ENCODE measurements at places on chromosomes 6 and 20.

DNA sequence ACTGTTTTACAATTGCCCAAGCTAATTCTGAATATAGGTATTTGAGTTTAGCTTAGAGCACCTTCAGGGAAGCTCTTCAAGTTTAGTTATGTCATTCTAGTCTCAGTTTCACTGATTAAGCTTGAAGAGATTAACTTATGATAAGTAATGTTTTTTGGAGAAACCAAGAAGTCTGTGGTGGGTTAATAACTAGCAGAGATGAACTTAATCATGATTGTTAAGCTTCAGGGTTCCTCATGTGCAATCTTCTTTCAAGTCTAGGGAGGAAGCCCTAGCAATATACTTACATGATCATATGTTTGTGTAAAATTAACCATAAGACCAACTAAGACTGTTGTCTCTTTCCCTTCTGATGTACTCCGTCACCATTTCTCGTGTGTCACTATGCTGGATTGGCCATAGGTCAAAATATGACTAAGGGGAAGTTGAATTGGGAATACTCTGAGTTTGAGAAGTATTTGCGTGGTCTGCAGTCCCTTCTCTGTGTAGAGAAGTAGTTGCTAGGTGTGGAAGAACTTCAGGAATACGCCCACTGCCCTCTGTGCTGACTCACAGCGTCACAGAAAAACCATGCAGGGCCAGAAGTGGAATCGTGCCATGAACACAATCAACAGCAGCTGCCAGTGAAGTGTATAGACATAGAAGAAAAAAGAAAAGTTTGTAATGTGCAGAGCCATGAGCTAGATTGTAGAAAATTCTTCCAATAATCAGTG is 88.3 kb downstream of the SH3BGRL2 start:
- no peak for DNase-seq

GRCh38 chr6:13513626-13514502 is 26.5 kb upstream of the GFOD1 start:
- no peak for DNase-seq

DNA sequence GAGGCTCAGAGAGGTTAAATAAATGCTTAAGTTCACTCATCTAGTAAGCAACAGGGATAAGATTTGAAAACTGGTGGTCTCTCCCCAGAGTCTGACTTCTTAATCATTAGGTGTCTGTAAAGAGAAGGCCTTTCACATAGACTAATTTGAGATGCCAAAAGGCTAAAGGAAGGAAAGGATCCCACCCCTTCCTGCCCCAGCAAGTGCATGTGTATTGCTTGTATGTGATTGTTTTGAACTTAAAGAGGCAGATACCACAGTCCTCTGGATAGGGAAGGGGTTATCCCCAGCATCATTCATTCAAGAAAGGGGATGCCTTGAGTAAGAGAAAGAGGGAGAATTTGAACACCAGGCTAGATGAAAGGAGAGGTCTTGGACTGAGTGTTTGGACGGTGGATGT is 192.0 kb downstream of the OGFRL1 start:
- DNase-seq, result no peak

- DNase-seq, result no peak
These were observed 350.9 kb upstream of the PRND start for GRCh38 chr20:4370851-4371250.

DNA sequence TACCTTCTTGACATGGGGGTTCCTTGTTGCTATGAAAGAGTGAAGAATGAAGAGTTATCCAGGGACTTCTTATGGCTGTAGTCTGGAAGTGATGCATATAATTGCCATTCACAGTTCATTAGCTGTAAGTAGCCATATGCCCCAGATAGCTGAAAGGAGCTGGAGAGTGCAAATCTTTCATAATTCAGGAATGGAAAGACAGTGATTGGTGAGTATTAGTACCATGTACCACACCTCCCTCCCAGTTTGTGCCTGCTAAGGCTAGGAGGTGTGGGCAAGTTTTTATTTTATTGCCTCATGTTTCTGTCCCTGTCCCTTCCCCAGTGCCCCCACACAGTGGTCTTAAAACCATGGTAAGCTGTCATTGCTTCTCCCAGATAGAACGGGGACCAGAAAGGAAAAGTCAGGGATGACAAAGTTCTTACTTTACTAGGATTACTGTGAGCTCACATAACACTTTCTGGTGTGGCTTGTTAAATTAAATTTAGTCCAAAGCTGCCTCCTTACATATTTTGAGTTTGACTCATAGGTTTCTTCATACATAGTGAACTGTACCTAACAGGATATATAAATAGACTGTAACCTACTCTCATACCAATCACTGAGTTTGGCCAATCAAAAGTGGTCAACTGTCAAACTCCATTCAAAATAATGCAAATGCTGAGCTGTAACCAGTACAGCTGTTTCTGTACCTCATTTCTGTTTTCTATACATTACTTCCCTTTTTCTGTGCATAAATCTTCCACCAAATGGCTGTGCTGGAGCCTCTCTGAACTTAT is 119.4 kb downstream of the RFPL4B start:
- no peak for DNase-seq

- DNase-seq, result no peak
These were observed 15.7 kb upstream of the HLA-C start for GRCh38 chr6:31287619-31288018.

DNA sequence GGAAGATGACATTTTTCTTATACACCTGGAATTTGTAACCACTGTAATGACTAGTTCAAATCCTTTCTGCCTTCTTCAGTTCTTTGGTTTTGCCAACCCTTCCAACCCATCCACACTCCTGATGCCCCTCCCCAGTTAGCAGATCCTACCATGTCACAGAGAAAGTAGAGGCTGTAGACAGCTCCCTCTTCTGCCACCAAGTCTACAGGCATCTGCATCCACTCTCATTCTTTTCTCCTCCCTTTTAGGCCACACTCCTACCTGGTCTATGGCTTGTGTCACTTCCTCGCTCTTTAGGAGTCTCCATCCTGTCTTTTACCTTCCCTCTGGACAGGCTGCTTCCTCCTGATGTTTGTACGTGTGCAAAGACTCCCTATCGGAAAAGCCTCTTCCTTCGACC is 13.5 kb upstream of the STK38 start:
- no peak for DNase-seq

DNA sequence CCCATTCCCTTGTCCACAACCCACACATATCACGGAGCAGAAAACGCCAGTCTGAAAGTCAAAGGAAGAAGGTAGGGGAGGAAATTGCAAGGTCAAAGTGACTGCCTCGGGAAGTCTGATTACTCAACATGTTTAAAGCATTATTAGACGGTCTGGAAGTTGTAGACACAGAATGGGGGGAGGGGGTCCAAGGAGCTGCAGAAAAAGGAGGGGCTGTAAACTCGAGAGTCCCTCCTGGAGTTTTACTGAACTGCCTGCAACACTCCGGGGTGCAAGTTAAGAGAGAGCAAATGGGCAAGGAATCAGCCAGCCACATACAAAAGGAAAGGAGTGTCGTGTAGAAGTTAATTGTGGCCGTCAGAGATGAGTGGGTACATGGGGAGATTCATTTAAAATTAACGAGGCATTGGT is 417.7 kb upstream of the JARID2 start:
- DNase-seq, result no peak

- DNase-seq, result no peak
These were observed 497.2 kb downstream of the BCKDHB start for GRCh38 chr6:80603679-80604078.

- no peak for DNase-seq
These were observed 16.5 kb upstream of the MLIP start for GRCh38 chr6:54094786-54095185.

DNA sequence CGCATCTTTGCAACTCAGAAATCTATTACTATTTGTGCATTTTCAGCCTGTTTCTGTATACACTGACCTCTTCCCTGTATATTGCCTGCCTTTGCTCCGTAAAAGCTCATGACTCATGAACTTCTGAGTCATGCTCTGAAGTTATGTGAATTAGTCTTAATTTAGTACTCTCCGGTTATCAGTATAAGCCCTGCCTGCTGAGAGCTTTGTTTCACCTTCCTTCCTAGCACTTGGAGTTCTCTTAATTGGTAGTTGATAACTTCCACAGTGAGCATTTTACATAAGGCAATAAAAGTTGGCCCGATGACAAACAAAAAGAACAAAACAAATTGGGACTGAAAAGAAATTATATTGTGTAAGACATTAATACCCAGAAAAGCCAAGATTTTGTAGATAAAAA is 231.4 kb downstream of the GJA1 start:
- no peak for DNase-seq

GRCh38 chr6:90811596-90812226 is 224.8 kb upstream of the MAP3K7 start:
- no peak for DNase-seq

- no peak for DNase-seq
These were observed 151.2 kb downstream of the ELOVL4 start for GRCh38 chr6:79796197-79796596.

GRCh38 chr6:144335914-144336313 is 50.8 kb downstream of the UTRN start:
- DNase-seq, result no peak

DNA sequence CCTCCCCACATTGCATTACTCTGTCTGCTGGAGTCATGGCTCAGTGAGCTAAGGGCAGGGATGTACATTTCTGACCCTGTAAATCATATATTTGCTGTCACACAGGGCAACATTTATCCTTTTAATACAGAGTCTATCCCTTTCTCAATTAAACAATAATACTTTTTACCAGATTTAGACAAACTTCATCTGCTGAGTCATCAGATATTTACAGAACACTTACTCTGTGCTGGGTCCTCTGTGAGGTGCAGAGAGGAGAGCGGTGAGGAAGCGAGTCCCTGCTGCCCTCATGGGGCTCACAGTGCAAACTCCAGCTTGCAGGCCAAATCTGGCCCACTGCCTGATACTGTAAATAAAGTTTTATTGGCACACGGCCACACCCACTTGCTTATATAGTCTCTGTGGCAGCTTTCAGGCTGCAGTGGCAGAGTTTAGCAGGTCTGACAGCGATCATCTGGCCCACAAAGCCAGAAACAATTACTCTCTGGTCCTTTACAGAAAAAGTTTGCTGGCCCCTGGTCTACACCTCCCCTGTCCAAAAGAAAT is 144.5 kb downstream of the CDH26 start:
- DNase-seq, result no peak

- no peak for DNase-seq
These were observed 331.8 kb downstream of the PRL start for GRCh38 chr6:21965016-21965415.

GRCh38 chr20:21701171-21701876 is 4.1 kb upstream of the PAX1 start:
- DNase-seq, result no peak

GRCh38 chr6:37452522-37452921 is 19.5 kb downstream of the CMTR1 start:
- no peak for DNase-seq

GRCh38 chr20:54759589-54759988 is 284.2 kb downstream of the DOK5 start:
- no peak for DNase-seq

DNA sequence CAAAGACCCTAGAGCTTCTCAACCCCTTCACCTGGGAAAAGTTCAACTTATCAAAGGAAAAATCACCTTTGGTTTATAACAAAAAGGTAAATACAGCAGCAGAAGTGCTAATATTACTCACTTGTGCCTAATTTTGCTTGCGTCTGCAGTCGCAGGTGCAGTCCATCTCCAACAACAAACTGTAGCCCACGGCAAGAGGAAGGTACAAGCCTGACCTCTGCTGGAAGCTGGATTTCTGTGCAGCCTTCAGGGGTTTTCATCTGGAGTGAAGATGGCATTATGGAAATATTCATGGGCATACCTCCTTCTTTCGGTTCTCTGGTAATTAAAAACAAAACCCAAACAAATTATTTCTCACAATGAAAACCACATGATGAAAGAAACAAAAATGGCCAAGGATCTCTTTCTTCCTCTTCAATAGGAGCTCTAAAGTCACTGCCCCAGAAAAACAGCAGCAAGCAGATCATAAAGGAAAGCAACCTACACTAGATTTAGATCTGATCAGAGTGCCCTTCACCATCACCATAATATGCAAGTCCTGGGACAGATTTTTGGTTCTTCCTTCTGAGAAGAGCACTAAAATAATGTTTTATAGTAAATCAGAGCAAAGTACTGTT is 7.8 kb downstream of the UBE3D start:
- peak; percentile 66 for DNase-seq

DNA sequence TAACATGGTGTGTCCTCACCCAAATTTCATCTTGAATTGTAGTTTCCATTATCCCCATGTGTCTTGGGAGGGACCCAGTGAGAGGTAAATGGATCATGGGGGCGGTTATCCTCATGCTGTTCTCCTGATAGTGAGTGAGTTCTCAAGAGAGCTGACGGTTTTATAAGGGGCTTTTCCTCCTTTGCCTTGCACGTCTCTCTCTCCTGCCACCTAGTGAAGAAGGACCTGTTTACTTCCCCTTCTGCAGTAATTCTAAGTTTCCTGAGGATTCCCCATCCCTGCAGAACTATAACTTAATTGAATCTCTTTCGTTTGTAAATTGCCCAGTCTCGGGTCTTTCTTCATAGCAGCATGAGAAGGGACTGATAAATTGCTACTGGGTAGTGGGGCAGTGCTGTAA is 789.3 kb downstream of the FRK start:
- no peak for DNase-seq

DNA sequence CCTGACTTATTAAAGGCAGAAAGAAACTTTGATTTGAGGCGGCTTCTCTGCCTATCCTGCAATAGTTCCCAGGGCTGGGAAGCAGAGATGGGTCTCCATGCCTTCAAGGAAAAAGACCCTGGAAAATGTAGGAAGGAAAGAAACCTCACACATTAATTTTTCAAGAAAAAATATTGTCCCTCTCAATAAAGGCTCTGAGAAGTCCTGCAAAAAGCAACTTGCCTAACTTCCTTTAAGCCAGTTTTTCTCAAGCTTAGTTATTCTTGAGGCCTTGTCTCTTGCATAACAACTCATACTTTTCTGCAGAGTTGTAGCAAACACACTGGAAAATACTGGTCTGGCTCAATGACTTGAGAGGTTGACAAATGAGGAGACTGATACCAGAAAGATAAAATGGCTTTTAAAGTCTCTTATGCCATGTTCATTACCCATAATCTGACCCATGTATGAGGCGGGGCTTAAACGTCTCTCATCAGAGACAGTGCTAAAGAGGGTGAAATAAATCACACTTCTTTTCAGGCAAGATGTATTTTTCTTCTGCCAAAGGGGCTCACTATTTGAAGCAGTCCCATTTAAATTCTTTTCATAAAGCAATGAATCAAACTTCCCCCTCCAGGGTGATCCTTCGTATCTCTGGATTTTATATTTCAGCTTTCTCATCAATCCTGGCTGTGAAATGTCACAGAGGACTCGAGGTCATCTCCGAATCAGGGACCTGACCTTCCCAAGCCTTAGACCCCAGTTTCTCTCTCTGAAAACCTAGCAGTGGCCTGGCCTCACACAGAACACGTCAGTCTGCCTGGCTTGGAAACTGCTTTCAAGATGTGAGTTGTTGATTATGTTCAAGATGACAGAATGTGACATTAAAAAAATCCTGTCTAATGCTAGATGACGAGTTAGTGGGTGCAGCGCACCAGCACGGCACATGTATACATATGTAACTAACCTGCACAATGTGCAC is 82.3 kb upstream of the KCNG1 start:
- no peak for DNase-seq

GRCh38 chr20:10347086-10347880 is 86.7 kb downstream of the MKKS start:
- no peak for DNase-seq

GRCh38 chr20:46568570-46569129 is 18.2 kb upstream of the OCSTAMP start:
- DNase-seq, result peak; percentile 93
